Ureter (tissue), 1 donor: ENCODE measurements at places on chromosomes 2 and 18. TPM values are rescaled to one million over a fixed set of nuclear protein-coding genes. Genes with fewer than 3 reads are reported as not detected.
A peak's percentile ranks its signal among the peaks of the same experiment; 100 is the strongest.

The GAL3ST2 gene
- 0.47 TPM for total RNA-seq

The PARD3B gene
- 31.4 TPM for total RNA-seq

The FAM237A gene
- not detected for total RNA-seq

DNA sequence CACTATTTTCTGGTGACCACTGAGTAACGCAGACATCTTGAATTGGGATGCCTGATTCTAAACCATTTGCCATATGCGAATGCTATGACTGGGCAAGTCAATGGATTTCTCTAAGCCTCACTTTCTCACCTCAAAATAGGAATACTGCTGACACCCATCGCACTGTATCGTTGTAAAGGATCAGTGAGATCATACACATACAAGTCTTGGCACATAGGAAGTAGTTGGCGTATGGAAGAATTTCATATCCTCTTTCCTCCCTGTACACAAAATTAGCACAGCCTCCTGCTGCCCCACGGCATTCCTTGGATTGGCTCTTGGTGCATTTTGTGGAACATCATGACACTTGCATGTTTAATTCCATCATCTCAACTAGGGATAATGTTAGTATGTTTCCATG lies 366.9 kb downstream of the CMPK2 start:
- no peak for DNase-seq

DNA sequence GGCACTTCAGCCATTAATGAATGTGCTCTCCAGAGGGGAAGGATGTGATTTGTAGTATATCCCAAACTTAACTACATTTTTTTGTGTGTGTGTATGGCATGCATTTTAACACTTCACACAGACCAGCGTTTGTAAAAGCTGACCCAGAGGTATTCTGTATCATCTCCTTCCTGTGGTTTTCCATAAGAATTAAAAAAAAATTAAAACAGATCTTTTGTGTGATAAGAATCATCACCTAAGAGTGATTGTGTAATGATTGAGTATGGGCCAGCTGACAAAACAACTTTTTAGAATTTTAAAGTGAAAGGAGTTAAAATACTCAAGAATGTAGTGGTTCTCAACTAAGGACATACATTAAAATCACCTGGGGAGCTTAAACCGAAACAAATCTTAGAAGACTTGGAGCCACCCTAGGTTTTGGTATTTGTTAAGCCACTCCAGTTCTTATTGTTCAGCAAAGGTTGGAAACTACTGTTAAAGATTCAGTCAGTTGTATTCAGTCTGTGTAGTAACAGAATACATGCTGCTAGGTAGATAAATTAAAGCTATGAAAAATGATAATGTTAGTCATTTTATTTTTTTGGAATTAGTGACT lies 120.1 kb downstream of the HAUS1 start:
- no peak for DNase-seq

- no peak for DNase-seq
These were observed 291.7 kb upstream of the KYNU start for GRCh38 chr2:142585785-142586184.

- DNase-seq, result no peak
These were observed 291.4 kb upstream of the LRRTM4 start for GRCh38 chr2:77813599-77813998.

GRCh38 chr2:219641390-219642068 lies 14.1 kb downstream of the SLC4A3 start:
- DNase-seq, result peak; percentile 43

GRCh38 chr2:152284398-152284797 lies 50.6 kb upstream of the FMNL2 start:
- DNase-seq, result no peak
